Kidney epithelial cell (primary cell): ENCODE measurements at places on chromosomes 2 and 18. TPM values are rescaled to one million over a fixed set of nuclear protein-coding genes. Genes with fewer than 3 reads are reported as not detected.

Gene GCC2
- 24.7 and 25.3 TPM in 2 replicates for total RNA-seq

Gene NYAP2
- not detected in 2 replicates for total RNA-seq

Gene PSMA8
- not detected in 2 replicates for total RNA-seq

Gene COPS7B
- 30.5 and 30.9 TPM in 2 replicates for total RNA-seq

Gene LRRC30
- not detected in 2 replicates for total RNA-seq

Gene TEKT4
- total RNA-seq = not detected in 2 replicates

Gene SPC25
- total RNA-seq = 1.8 and 2.0 TPM in 2 replicates

Gene CKAP2L
- 2.5 and 5.6 TPM in 2 replicates for total RNA-seq

Gene TDRD15
- total RNA-seq = not detected in 2 replicates

Gene TMEFF2
- not detected in 2 replicates for total RNA-seq

Gene AMER3
- total RNA-seq = not detected in 2 replicates

Gene REG3A
- not detected in 2 replicates for total RNA-seq

Gene SOWAHC
- total RNA-seq = 13.5 and 14.9 TPM in 2 replicates

Gene MEIS1
- 3.6 and 8.2 TPM in 2 replicates for total RNA-seq

Gene MAP2
- 53.3 and 58.1 TPM in 2 replicates for total RNA-seq

Gene CPO
- not detected in 2 replicates for total RNA-seq

Gene LHCGR
- not detected in 2 replicates for total RNA-seq

Gene EML6
- total RNA-seq = 0.63 and 4.7 TPM in 2 replicates

Gene HOXD13
- not detected in 2 replicates for total RNA-seq

Gene PLCD4
- 0.08 and 0.27 TPM in 2 replicates for total RNA-seq

Gene CNDP1
- not detected in 2 replicates for total RNA-seq

Gene ECEL1
- total RNA-seq = 2.2 and 2.3 TPM in 2 replicates

Gene XIRP2
- total RNA-seq = 0.29 TPM in 1 of 2 replicates, not detected in the other

Gene ARID5A
- 38.8 and 41.1 TPM in 2 replicates for total RNA-seq

Gene C1QL2
- total RNA-seq = not detected in 2 replicates

Gene SNTG2
- total RNA-seq = 0.38 and 0.68 TPM in 2 replicates

Gene TMEM200C
- 4.9 and 8.1 TPM in 2 replicates for total RNA-seq

Gene PLGLB1
- total RNA-seq = 0.38 and 0.62 TPM in 2 replicates

Gene PID1
- total RNA-seq = 0.21 and 3.3 TPM in 2 replicates

Gene PEX13
- total RNA-seq = 31.7 and 33.0 TPM in 2 replicates

Gene NR4A2
- 0.07 and 0.13 TPM in 2 replicates for total RNA-seq

Gene ASXL3
- 1.4 and 1.8 TPM in 2 replicates for total RNA-seq

Gene EVX2
- total RNA-seq = not detected in 2 replicates
